Activated naive CD4-positive, alpha-beta T cell (primary cell): ENCODE measurements at places on chromosomes 6 and 20.

DNA sequence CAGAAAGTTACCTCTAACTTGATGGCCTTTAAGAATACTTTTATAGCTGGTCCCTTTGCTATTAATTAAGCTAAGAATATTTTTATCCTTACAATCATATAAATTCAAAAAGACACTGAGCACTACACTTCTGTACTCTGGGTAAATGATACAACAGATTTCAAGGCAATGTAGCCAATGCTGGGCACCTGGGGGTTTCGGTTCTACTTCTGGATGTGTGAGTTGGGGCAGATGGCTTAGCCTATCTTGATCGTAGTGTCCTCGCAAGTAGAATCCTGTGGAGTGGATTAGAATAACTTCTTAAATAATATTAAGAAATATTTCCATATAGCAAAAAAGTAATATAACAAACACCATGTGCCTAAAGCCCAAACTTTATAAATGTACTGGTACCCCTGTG is 96.9 kb upstream of the NT5E start:
- no peak for DNase-seq

DNA sequence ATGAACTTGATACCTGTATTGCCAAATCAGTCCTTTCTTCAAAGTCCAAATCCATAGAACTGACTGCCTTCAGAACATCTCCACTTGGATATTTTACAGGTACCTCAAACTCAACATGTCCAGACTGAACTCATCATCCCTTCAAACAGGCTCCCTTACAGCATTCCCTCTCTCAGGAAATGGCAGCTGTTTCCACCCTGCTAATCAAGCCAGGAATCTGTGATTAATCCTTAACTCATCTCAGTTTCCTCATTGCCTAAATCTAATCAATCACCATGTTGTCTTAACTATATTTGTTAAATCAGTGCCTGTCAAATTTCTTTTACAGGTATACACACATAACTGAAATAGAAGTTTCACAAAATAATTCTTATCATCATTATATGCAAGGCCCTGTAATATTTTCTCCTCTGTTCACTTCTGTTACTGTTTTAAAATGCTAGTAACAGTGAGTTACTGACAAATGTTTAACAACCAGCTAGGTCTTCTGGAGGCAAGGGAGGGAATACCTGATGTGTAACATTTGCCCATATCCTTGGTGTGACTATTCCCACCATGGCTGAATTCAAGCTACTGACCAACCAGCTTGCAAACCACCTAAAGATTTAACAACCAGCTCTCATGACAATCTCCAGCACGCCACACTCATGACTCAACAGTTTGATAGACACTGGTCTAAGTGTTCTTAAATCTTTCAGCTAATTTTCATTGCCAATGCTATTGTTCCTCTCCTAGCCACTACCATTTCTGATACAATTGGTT is 124.9 kb downstream of the ADAT2 start:
- DNase-seq: no peak

DNA sequence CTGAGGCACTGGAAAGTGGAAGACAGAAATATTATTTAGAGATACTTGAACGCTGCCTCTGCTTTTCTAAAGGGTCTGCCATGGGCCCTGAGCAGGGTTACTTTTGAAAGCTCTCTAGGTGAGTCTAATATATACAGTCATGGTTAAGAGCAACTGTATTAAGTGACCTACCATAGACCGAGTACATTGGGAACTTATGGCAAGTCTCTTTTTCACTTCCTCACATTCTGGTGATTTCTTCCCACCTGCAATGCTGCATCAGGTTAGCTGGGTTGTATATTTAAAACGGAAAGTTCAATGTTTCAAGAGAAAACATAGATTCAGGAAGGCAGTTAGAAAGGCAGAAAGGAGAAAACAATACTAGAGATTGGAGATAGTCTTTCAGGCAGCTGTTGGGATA is 154.7 kb downstream of the PHF3 start:
- DNase-seq: no peak

DNA sequence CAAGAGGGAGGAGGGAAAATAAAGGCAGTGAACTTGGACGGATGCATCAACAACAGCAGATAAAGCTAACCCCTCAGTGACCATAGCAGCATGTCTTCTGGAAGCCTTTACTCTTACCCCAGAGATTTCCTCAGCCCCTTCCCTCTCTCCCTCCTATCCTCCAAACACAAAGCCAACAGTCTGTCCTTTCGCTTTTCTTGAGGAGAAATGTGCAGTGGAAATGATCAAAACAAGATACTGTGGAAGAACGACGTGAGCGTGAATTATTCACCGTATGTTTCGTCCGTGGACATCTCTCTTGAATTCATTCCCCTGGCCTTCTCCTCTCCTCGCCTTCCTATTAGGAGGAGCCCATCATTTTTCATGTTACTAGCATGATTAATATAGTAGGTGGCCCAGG is 8.5 kb downstream of the NRN1 start:
- DNase-seq: no peak

DNA sequence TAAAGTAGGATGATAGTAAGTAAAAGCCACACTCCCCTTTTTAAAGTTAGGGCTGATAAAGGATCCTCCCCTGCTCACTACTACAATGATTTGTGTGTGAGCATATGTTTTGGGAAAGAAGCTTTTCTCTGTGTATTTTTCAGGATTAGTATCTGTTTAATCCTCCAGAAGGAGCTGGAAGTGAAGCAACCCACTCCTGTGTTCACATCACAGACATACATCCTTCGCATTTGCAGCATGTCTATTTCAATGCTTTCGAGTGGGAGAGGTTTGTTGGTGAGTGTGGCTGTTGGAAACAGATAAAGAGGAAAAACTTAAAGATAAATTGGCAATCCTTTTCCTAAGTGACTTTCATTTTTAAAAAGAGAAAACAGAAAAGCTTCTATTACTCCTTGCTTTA is 31.6 kb upstream of the RGS17 start:
- no peak for DNase-seq

DNA sequence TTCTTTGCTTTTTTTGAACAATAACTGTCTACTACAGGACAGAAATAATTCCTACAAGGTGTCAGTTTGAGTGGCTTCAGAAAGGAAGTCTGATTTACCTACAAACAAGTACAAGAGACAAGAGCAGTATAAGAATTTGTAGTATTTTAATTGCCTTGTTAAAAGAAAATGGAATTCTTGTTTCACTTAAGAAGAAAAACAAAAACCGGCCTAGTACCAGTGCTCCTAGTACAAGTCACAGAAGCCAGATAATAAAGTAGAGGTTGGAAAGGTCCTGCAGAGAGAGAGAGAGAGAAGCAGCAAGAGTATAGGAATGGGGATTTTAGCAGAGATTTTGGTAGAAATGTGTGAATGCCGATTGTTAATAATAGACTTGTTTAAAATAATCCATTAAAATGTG is 6.4 kb downstream of the TAB2 start:
- DNase-seq: no peak

- no peak for DNase-seq
These were observed 230.3 kb downstream of the THBS2 start for GRCh38 chr6:169023161-169023874.

GRCh38 chr20:11217326-11218172 is 543.8 kb upstream of the JAG1 start:
- DNase-seq: no peak

DNA sequence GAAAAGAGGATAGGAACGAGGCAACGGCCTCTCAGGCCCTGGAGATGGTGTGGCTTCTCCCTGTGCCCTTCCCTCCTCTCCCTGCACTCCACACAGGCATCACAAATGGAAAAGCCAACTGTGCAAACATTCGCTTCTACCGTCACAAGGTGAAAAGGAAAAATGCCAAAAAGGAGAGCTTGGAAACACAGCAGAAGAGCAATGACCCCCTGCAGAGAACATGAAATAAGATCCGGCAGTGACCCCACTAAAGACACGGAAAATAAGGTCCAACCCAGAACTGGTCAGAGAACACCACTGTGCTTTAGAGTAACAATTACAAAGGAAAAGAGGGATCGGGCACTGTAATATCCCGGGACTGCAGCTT is 63.0 kb downstream of the SLC22A23 start:
- no peak for DNase-seq

DNA sequence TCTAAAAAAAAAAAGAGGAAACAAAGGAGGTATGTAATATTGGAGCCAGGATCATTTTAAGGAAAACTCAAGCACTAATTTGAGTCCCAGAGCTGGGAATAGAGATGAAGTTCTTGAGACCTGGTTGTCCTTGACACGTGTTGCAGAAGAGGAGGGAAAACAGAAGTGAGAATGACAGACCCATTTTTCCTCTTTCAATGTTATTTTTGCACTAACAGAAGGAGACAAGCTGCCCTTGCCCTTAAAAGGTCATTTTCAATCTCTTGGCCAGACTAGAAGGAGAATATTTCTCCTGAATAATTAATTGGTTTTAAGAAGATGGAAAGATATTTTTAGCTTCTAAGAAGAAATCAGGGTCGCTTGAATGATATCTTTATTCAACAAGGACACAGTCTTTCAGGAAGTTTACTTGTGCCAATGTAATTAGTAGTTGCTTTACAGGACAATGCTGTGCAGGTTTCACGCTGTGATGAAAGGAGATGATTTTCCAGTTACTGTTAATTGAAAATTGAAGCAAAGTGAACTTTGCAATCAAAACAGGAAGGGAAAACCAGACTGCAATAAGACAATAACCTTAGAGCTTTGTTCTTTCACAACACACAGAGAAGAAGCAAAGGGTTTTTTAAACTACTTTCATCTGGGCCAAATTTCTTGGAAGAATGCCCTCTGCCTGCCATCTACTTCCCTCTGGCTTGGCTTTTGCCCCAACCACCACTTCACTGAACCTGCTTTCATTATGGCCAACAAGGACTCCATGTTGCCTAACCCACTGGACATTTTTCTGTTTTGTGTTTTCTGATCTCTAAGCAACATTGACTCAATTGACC is 107.8 kb upstream of the SHLD1 start:
- DNase-seq: no peak

DNA sequence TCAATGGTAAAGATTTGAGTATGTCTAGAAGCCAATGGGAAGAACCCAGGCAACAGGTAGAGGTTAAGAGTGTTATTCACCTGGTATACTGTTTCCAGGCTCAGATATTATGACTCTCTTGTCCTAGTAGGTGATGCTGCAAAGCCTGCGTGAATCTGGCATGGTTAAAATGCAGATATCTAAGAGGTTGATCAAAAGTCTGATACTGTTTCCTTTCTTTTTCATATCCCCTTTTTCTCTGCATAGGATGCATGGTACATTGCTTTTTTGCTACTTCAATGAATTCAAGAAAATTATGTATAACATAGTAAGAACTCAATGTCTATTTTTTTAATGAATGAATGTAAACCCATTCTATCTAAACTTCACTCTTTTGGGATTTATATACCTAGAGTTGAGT is 284.3 kb upstream of the KHDRBS2 start:
- no peak for DNase-seq

GRCh38 chr20:59323731-59324130 is 23.3 kb downstream of the EDN3 start:
- no peak for DNase-seq

- DNase-seq: no peak
These were observed 137.3 kb upstream of the TOP1 start for GRCh38 chr20:40891351-40891750.

- no peak for DNase-seq
These were observed 44.7 kb downstream of the NCOA3 start for GRCh38 chr20:47546184-47547033.

GRCh38 chr6:169008641-169009257 is 244.9 kb downstream of the THBS2 start:
- no peak for DNase-seq

- no peak for DNase-seq
These were observed 166.4 kb upstream of the IRAK1BP1 start for GRCh38 chr6:78700991-78701390.

GRCh38 chr6:125787791-125788190 is 3.0 kb upstream of the NCOA7 start:
- no peak for DNase-seq

DNA sequence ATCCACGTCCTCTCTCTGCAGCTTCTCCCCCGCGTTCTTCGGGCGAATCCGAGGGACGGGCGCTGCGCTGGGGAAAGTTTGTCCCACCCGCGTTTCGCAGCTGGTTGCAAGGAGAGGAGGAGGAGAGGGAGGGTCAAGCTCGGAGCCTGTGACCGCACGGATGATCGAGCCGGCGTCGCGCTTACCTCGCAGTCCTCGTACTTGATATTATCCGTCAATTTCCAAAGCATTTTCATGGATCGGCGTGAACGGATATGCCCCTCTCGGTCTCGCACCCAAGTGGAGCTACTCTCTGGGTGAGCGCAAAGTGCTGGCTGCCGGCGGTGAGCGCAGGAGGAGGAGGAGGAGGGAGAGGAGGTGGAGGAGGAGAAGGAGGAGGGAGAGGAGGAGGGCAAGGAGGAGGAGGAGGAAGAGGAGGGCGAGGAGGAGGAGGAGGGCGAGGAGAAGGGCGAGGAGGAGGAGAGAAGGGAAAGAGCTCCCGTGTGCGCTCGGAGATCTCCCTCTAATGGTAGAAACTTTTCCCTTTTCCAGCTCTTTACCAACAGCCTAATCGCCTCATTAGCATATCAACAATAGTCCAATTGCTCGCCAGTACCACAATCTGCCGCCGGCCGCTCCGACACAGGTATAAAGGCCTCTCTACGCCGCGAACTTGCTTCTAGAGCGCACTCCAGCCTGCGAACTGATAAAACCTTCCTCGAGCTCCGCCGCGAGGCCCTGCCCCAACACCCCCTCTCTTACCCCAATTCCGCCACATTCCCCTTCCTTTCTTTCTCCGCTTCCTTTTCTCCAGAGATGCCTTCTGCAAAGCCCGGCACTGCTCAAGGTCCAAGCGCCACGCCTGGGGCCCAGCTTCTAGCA is at the start of gene TFAP2A:
TSS of gene TFAP2A (minus strand) at position 319 of the 861 bp plus-strand sequence. CDS start at position 236, 83 bp downstream.
- no peak for DNase-seq

DNA sequence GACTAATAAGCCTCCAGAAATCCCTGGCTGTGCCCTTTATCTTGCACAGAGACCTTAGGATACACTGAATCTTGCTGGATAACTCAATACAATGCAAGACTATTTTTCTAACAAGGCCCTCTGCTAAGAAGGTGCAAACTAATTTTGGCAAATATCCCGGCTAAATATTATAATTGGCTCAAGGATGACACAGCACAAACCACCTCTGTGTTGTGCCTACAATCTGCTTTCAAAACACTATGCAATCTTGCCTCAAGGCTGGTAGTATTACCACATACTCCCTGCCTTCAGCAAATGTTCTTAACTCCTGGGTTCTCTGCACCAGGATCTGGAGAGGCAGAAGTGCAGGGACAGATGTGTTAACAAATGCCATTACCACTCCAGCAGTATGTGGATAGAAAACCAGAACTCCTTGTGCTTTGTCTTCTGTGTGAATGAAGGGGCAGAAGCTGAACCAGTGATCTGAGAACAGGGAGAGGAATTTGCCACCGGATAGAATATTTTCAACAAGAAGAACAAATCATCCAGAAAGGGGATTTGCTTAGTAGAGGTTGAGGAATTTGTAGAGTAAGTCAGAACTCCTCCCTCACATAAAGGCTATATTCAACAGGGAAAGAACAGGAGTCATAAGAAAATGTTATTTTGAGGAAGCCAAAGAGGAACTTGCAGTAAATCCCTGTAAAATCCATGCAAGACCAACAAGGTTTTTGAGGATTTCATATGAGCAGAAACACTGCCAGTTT is 74.1 kb upstream of the SLC4A11 start:
- DNase-seq: no peak

DNA sequence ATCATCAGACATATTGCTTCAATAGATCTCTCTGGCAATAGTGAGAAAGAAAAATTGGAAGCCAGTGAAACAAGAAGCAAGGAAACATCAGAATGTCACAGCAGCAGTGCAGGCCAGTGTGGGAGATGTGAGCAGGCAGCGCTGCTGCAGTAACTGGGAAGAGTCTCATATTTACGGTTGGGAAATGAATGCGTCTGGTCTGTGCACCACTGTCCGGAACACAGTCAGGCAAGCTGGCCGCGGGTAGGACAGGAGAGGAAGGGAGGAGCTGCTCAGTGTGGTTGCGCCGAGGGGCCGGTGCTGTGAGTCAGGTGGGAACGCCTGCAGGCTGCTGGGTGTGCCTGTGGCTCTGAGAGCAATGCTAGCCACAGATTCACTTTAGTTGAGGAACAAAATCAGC is 6.4 kb upstream of the PSMG4 start:
- DNase-seq: no peak
